ENCODE measurements at places on chromosomes 4 and X.

- no peak for DNase-seq
Observed at GRCh38 chr4:12041828-12042227, 613.1 kb upstream of the HS3ST1 start.

- no peak for DNase-seq
Observed at GRCh38 chrX:68498044-68498507, 775 bp upstream of the YIPF6 start.

- no peak for DNase-seq
Observed at GRCh38 chr4:159002950-159003349, 99.9 kb upstream of the RAPGEF2 start.

GRCh38 chr4:184136525-184136924, 81.1 kb downstream of the ENPP6 start:
- no peak for DNase-seq

DNA sequence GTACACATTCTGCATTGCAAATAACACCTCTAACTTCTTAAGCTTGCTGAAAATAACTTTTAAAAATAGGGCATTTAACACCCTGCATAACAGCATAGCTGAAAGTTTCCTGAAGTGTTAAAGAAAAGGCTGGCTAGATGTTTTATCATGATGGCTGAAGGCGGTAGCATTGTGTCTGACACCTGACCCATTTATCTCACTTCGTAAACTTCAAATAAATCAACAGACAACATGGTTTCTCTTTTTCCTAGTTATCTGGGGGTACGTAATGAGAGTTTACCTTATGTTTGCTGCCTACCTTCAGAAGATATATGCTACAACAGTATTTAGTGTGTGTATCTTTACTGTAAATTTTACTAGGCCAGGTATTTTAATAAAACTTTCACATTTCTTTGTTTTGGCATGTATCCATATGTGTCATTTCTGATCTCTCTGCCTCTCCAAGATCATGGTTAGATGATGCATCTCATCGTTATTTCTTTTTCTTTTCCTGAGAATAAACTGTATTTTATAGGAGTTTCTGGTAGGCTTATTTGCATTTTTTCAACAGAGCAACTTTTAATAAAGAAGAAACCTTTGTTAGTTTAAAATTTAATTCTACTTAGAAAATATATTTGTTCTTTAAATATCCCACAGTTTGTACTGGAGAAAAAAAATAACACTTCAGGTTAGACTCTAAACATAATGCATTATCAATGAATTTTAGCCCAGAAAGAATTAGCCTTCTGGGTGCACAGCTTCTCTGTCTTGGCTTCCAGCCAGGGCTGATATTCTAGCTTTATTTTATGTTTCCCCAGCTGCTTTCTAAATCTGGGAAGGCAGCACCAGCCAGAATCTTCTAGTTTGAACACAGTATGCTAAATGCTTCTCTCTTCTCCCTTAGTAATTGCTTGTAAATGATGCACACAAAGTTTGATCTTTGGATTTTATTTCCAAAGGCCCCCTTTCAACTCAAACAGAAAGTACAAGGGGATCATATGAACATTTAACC, 2.9 kb downstream of the NDST4 start:
- no peak for DNase-seq

DNA sequence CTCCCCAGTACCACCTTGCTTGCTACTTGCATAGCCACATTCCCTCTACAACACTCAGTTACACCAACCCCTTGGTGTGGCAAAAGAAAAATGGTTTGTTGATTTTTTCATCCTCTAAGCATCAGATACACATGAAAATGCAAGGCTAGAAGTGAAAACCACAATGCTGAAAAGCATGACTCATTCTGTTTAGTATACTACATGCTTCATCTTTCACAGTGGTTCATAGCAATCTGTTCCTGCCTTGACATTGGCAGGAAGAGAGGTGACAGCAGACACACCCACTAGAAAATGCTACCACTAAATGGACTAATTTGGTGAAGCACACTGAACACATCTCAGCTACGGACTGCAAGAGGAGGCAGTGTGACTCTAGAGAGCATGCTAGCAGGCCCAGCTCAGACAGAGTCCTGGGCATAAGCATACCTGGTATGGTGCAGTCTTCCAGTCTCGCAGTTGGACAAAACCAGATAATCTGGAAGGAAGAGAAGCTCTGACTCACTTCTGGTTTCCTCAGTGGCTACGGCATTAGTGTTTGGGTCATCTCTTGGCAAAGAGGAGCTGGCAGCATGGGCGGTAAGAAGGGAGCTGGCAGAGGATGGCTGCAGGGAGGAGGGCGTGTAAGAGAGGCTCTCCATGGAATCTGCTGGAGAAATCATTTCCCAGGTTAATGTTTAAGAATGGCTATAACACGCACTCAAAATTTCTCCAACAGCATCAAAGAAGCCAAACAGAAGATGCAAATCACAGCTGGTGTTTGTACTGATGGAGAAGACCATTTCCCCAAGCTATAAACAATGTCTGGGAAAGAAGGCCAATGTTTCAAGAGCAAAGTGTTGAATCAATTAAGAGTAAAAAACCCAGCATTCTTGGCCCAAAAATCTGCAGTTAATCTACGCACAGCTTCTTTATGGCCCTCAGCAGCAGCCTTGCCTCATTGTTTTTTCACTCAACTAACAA, 37.8 kb downstream of the GAB3 start:
- DNase-seq: peak; percentile 51

DNA sequence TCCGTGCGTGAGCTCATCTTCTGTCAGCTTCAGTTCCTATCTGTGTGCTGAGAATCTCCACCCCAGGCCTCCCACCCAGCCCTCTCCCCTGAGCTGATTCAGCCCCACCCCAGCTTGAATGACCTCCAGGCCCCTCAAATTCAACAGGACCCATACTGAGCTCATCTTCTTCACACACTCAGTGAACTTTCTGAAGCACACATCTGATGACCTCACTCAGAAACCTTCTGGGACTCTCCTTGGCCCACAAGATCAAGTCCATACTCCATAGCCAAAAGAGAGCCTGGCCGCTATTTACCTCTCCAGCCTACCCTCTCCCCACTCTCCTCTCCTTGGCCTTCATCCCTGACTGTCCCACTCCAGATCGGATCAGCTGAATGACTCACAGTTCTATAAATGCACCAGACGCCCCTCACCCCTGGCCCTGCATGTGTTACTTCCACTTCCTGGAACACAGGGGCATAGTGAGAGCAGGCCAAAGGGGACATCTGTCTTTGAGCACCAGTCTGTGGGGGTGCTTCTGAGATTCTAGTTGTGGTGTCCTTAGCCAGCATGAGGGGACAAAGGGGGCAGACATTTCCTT, 62.5 kb downstream of the PJA1 start:
- DNase-seq: no peak

- DNase-seq: no peak
Observed at GRCh38 chrX:74523870-74524735, 90.3 kb downstream of the RLIM start.

DNA sequence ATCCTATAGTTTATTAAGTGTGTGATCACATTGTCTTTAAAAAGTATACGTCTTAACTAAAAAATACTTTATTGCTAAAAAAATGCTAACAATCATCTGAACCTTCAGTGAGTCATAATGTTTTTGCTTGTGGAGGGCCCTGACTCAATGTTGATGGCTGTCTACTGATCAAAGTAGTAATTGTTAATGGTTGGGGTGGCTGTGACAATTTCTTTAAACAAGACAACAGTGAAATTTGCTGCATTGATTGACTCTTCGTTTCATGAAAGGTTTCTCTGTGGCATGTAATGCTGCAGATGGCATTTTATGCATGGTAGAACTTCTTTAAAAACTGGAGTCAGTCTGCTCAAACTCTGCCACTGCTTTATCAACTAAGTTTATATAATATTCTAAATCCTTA, 101.4 kb upstream of the IL15 start:
- DNase-seq: no peak

GRCh38 chrX:49876750-49877149, 2.5 kb upstream of the USP27X start:
- no peak for DNase-seq

DNA sequence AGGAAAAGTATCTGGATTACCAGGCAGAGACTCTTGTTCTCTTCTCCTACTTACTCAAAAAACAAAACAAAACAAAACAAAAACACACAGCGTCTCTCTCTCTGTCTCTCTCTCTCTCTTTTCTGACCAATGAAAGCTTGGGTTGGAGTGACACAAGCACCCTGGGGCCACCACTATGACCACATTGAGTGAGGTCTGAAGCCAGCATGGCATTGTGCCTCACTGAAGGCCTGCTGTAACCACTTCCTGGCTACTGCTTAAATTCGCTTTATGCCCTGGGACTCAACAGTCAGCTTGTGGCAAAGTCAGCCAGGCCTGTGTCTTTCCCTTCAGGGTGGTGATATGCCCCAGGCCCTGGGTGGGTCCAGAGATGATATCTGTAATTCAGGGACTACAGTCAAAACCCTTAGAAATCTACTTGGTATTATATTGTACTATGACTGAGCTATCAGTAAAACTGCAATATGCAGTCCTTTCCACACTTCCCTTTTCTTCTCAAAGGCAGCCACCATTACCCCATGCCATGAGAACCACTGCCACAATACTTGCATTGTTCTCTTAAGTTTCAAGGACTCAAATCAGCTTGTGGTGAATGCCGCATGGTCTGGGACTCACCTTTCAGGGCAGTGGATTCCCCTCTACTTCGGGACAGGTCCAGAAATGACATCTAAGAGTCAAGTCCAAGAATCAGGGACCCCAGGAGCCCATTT, 606.8 kb upstream of the KLHL4 start:
- no peak for DNase-seq

DNA sequence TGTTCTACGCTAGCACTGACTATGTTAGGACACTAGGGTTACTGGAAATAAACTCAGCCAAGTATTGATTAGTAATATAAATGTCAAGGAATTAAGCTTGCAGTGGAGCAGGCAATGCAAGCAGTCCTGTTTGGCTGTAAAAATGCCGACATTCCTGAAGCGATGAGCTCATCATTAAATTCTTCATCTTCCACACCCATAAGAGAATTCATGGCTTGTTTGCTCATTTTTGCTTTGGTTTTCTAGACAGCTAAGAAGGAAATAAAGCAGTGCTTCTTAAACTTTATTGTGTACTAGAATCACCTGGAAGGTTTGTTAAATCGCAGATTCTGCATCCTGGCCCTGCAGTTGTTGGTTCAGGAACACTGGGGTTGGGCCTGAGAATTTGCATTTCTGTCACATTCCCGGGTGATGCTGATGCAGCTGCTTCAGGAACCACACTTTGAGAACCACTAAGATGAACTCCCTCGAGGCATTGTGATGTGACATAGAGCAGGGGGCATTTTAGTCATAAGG, 17.8 kb downstream of the ANXA3 start:
- DNase-seq: peak; percentile 72

DNA sequence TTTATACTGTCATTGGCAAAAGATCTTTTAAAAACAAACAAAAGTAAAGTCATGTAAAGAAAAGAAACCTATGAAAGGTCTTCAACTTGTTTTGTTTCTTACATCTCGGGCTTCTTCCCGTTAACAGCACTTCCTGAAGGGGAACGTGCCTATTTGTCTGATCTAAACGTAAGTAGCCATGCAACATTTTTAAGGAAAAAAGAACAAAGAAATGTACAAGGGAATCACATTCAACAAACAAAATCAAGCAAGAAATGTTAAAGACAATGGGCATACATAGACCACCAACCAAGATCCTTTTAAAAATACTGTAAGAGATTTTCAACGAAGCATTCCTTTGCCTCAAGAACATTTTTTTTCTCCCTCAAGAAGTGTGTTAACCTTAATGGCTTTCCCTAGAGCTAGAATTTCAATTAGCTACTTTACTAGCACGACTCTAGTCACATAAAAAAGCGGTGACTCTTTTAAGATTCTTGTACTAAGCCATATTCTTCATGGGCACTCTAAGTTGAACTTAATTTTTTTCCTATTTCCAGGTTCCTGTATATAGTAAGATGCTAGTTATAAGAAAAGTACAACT, 112.0 kb upstream of the TTC29 start:
- DNase-seq: no peak

GRCh38 chr4:46930891-46931290, 21.8 kb upstream of the COX7B2 start:
- DNase-seq: no peak
